Amniotic epithelial cell (primary cell): ENCODE measurements at places on chromosomes 7 and 10.

DNA sequence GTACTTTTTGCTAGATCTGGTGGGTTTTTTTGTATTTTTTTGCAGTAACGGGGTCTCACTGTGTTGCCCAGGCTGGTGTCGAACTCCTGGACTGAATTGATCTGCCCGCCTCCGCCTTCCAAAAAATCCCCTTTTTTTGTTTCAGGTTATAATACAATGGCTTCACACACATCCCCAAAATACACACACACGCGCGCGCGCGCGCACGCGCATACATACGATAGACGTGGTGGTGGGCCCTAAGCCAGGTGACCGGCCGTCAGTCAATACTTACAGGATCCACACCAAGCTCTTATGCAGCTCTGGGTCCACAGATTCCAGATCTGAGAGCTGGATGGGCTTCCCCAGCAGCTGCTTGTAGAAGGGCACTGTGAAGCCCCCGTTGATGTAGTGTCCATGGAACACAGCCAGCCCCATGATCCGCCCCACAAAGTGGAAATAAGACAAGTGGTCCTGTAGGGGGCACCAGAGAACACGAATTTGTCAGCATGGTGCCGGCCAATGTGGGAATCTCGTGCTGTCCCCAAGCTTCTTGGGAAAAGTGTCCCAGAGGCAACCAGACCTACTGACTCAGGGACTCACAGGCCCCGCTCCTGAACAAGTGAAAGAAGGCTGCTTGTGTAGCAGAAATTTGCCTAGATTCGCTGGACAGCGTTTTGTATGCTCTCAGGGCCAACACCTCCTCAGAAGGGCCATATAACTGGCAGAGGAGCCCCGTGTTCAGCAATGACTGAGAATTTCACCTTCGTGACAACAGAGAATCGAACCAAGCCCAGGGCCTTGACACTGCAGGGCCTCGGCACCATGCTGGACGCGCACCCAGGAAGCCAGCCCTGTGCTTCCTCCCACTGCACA lies 103.6 kb downstream of the SMURF1 start:
- peak; percentile 71 for DNase-seq

GRCh38 chr10:116245156-116245555 lies 27.9 kb downstream of the GFRA1 start:
- no peak for DNase-seq

DNA sequence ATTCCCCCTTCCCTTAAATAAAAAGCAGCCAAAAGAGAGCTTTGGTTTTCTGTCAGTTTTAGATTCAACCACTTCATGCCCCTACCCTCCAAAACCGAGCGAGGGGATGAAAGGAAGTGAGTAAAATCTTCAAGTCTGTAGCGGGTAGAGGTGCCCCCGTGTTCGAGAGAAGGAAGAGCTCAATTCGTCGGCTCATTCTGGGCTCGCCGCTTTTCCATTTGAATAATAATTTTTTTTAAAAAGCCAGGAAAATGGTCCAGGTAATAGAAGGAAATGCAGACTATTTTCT lies 436.2 kb upstream of the GALNT17 start:
- no peak for DNase-seq

- DNase-seq = no peak
These were observed 14.2 kb downstream of the ADRB1 start for GRCh38 chr10:114057855-114058254.
